Activated naive CD8-positive, alpha-beta T cell treated with anti-CD3 and anti-CD28 coated beads, Interleukin-2, amount 10 ng/mL, durations not matched to agents 7 days and 5 days (primary cell): ENCODE measurements at places on chromosomes 1 and 21. TPM values are rescaled to one million over a fixed set of nuclear protein-coding genes. Genes with fewer than 3 reads are reported as not detected.

GRCh38 chr1:58922302-58923089, 138.6 kb upstream of the JUN start:
- peak; percentile 66 for DNase-seq

- DNase-seq = no peak
These were observed 13.3 kb downstream of the F3 start for GRCh38 chr1:94528299-94528698.

DNA sequence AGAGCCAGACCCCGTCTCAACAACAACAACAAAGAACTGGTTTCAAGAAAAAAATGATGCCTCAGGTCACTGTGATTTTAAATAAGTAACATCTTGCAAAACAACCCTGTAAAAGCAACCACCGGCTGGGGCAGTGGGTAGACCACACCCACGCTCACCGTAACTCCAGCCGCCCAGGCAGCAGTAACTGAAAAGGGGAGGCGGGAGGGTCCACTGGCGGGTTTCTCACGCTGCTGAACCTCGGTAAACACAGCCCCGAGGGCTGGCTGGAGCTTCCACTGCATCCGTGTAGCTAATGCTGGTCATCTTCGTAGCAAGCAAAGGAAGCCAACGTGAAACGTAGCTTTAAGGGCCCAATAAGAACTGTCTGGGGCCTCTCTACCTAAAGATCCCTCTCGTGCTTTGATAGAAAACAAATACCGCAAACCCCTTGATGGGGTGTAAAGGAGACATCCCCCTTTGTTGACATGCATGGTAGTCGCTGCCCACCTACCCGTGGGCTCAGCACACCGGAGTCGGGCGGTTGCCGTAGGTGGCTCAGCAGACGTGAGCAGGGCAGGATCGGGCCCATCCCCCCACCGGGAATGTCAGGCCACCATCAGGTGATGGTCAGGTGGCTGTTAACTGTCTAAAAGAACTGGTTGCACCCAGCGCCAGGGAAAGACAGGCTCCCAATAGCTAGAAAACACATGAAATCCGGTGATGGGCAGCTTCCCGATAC, 4.2 kb downstream of the C1orf159 start:
- DNase-seq = no peak

DNA sequence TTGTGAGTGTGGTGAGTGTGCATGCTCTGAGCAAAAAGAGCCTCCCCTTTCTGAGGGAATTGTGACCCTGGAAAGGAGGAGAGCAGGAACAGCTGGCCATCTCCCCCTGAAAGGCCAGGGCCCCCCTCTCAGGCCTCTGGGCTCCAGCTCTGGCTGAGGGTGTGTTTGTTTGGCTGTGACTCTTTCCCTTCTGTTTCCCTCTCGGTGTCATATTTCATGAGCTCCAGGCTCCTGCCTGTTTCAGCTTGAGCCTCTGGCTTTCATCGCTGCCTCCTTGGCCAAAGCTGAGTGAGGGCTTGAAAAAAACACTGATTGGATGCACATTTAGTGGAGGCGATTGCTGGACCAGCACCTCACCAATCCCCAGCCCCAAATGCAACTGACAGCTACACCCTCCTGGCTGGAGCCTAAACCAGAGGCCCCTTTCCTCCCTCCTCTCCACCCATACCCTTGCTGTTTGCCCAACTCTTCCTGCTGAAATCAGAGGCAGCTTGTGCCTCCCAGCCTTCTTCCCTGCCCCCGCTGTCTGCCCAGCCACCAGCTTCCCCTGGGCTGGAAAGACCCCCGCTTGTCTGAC, 64.1 kb downstream of the DDR2 start:
- no peak for DNase-seq

DNA sequence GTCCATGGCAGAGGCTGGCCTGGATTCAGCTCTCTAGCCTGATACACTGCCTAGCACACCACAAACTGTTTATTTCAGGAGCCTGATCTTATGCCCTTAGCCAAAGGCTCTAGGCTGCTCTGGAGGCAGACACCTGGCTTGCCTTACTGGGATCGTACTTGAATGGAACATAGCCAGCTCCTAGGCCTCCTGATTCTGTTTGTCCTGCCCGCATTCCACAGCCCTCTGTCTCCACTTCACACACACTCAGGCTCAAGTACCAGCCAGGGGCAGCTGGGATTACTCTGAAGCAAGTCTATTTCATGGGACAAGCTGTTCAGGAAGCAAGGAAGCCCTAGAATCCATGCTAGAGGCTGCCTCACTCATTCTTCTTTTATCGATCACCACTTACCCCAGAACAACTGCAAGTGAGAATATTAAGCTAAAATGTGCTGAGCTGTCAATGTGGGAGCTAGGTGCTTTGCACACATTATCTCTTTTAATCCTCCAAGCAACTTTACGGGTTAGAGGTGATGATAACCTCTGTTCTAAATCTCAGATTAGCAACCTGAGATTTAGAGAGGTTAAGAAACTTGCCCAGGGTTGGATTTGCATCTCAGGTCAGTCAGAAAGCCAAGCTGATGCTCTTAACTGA, 31.1 kb upstream of the CYP4B1 start:
- DNase-seq = no peak

GRCh38 chr1:52423055-52423454, 18.7 kb downstream of the PRPF38A start:
- DNase-seq = no peak

DNA sequence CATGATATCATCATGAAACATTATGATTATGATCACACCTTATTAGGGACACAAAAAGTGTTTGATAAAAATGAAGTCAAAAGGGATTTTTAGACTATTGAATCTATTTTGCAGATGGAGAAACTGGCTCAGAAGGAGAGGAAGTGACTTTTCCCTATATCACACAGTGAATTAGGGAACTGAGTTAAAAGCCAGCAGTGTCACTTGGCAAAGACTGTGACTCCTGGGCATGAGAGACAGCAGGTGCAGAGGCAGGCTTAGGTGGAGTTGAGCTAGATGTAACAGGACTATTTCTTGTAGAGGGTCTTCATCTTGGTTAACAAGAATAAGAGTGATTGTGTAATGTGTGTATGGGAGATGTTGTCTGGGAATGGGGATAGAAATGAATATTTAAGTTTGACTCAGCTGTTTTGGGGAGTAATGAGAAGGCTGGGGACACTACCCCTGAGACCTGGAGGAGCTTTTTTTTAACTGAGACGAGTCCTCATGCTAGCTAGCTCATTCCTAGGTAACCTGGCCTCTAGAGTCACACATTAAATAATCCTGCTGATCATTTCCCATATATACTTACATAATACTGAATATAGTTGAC, 1.0 kb upstream of the CD84 start:
- no peak for DNase-seq

GRCh38 chr1:8222789-8223188, 95.1 kb upstream of the SLC45A1 start:
- no peak for DNase-seq

- DNase-seq = no peak
These were observed 31.5 kb downstream of the LYST start for GRCh38 chr1:235835226-235835625.

DNA sequence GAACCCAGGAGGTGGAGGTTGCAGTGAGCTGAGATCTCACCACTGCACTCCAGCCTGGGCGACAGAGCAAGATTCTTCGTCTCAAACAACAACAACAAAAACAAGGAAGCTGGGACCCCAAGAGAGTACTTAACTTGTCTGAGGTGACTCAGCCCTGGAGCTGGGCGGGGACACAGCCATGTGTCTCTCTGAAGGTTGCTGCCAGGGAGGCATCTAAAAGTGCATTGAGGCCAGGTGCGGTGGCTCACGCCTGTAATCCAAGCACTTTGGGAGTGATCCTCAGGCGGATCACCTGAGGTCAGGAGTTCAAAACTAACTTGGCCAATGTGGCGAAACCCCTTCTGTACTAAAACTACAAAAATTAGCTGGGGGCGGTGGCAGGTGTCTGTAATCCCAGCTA, 7.7 kb downstream of the IFI6 start:
- no peak for DNase-seq

- DNase-seq = no peak
These were observed 3.4 kb downstream of the CFAP45 start for GRCh38 chr1:159896546-159896930.

DNA sequence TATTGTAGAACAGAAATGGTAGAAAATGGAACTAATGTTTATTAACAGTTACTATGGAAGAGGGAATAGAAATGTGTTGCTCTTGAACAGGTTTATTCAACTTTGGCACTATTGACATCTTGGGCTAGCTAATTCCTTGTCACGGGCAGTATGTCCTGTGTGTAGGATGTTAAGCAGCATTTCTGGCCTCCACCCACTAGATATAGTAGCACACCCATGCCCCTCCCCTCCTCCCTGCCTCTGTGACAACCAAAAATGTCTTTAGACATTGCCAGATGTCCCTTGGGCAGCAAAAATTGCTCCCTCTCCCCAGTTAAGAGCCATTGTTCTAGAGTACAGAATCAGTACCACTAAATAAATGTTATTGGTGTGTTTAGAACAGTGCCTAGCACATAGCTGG, 91.4 kb upstream of the TPTE start:
- no peak for DNase-seq

- DNase-seq = no peak
These were observed 27.4 kb downstream of the CHML start for GRCh38 chr1:241612533-241613477.

GRCh38 chr1:163614361-163614760, 292.6 kb downstream of the NUF2 start:
- DNase-seq = no peak

DNA sequence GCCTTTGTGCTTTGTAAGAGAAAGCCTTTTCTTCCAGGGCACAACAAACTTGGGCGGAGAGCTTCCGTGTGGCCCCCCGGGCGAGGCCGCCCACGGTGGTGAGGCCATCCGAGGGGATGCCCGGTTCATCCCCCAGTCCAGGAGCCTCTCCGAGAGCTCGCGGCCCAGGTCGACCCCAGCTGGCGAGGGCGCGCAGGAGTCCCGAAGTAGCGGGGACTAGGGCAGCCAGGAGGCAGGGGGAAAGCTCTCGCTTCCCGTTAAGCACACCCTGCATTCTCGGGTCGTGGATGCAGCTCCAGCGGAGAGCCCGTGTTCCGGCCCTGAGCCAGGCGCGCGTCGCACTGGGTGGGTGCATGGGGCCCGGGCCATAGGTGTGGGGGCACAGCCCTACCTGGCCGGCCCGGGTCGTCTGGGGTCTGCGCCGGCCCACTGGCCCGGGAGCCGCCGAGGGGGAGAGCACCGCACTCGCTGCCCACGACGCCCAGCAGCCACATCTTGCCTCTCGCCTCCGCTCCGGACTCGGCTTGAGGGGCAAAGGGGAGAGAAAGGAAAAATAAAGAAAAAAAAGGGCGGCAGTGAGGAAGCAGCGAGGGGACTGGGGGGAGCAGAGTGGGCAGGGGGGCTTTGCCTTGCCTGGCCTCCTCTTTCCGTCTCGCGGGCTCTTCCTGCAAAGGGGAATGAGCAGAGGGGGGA, 1.8 kb downstream of the RNF220 start:
- DNase-seq = peak; percentile 50

- DNase-seq = no peak
These were observed 557.2 kb downstream of the MATN1 start for GRCh38 chr1:30166174-30166573.

- DNase-seq = no peak
These were observed 14.7 kb upstream of the IRF2BP2 start for GRCh38 chr1:234624724-234625117.

GRCh38 chr1:89363638-89364536, at the start of gene GBP6:
TSS of gene GBP6 (plus strand) at chr1:89364059. CDS start at chr1:89368552, 4,493 bp downstream.
- no peak for DNase-seq

DNA sequence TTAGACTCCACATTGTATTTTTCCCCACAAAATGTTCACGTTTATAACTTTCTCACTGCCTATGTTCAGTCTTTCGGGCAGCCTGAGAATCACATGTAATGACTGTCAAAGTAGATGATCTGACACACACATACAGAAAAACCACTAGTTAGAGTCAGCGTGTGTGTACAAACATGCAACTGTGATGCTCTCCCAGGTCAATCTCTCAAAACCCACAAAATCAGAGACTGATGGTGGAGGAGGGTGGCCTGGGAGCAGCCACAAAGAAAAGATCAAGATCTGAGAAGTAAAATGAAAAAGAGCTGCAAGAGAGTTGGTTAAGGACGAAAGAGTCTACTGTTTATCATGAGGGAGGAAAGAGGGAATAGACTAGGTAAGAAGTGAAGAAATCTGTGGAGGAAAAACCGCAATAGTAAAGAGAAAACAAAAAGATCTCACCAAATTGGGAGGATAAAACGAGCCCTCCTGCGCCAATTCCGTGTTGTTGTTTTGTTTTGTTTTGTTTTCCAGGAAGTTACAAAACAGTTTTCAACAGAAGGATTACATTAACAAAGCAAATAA, 2.3 kb downstream of the EGLN1 start:
- no peak for DNase-seq

DNA sequence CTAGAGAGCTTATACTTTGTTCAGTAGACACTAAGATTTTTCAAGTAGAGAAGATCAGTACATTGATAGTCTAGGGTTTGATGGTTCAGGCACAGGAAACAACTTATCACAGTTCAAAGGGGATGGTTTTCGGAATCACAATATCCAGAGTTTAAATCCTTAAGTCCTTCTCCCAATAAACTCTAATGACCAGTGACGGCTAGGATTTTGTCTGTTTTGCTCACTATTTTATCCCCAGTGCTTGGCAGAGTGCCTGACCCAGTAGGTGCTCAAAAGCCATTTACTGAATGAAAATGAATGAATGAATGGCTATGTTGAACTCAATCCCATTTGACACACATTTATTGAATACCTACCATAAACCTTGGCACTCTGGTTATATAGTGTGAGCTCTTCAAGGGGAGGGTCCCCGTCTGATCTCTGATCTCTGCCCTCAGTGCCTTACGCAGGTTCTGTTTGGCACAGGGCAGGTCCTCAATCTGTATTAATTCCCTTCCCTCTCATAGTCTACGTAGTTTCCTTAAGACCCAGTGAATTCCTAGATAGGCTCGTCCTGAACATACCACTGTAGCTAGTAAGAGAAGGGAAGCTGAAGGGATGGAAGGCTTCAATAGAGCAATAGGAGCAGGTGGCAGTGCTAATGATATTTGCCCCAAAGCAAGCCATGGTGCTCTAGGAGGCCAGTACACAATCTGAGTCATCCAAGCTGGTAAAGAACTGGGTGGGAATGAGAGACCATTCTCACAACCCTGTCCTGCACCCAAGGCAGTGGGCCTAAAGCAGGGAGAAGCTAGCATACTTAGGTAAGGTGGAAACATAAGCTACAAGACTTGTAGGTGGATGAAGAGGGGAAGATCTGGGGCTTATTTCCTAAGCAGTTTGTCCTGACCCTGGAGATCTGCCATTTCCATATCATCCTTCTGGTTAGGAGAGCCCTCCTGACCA, 53.4 kb downstream of the DMAP1 start:
- no peak for DNase-seq

CD1E gene
- total RNA-seq = not detected

TRPM2 gene
- 29.6 TPM for total RNA-seq

CFHR1 gene
- not detected for total RNA-seq

SH3D21 gene
- 26.5 TPM for total RNA-seq

DYNLT5 gene
- not detected for total RNA-seq

OPRD1 gene
- total RNA-seq = not detected

XPR1 gene
- total RNA-seq = 16.5 TPM

UMODL1 gene
- 0.26 TPM for total RNA-seq

JTB gene
- 118 TPM for total RNA-seq

PPIAL4G gene
- 1.8 TPM for total RNA-seq

FCAMR gene
- total RNA-seq = 0.22 TPM

FMO4 gene
- total RNA-seq = 3.5 TPM
